Hypothalamus (tissue), 51 donors: ENCODE measurements at places on chromosomes 4 and X.
A peak's percentile ranks its signal among the peaks of the same experiment; 100 is the strongest.

DNA sequence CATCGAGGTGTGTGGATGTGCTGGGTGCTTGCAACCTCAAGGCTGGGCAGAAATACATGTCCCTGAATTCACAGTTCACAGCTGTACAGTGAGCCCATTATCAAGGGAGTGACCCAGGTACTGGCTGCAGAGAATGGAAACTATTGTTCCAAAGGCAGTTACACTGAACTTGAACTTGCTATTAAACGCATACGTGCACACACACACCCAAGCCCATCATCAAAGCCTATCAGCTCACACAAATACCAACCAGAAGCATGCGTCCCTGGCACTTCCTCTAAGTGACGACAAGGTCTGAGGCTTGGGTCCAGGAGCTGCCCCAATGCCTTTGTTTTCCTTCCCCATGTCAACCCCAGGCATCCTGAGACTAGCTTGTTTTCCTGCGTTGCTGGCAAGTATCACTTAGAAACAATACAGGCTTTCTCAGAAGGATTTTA is 88.6 kb downstream of the IRF2 start:
- peak; percentile 53 for DNase-seq

GRCh38 chr4:73070074-73070390 is 516 bp upstream of the COX18 start:
- DNase-seq, result no peak

- DNase-seq, result no peak
These were observed 72.3 kb upstream of the TNMD start for GRCh38 chrX:100512471-100512870.

DNA sequence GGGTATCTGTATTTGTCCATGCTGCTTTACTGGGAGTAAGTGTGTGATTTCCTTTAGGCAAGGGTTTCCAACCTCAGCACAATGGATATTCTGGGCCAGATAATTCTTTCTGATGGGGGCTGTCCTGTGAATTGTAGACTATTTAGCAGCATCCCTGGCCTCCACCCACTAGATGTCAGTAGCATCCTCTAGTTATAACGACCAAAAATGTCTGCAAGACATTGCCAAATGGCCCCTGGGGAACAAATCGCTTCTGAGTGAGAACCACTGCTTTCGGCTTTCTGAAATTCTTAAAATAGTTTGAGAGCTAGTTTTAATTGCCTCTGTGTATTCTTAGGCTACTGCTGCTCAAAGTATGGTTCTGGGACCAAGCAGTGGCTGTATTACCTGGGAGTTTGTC is 81.2 kb upstream of the GPM6B start:
- no peak for DNase-seq
